Activated naive CD8-positive, alpha-beta T cell treated with anti-CD3 and anti-CD28 coated beads, Interleukin-2, amount 50 U/mL, for 16 hours (primary cell): ENCODE measurements at places on chromosomes 4 and X.

DNA sequence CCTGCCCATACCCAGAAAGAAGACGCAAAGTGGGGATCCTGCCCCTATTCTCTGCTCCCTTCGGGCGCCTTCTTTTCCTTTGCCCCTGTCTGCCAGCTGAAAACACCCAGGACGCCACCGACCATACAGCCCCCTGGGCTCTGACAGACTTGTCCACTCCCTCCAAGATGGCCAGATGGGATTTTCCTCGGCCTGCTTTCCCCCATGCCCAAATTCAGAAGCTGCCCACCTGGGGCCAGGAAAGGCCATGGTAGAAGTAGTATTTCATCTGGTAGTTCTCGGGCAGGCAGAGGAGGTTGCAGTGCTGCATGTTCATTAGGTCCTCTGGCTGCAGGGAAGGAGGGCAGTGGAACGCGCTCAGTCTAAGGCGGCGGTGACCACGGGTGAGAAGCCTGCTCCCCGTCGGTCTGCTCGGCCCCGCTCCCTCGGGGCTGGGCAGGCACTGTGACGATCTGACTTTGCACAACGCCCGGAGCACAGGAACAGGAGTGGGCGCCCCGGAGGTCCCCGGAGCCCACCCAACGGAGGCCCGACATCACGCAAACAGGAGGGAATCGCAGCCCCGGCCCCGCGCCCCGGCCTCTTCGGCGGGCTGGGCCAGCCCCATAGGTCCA is 582 bp downstream of the NAA10 start:
- no peak for DNase-seq

DNA sequence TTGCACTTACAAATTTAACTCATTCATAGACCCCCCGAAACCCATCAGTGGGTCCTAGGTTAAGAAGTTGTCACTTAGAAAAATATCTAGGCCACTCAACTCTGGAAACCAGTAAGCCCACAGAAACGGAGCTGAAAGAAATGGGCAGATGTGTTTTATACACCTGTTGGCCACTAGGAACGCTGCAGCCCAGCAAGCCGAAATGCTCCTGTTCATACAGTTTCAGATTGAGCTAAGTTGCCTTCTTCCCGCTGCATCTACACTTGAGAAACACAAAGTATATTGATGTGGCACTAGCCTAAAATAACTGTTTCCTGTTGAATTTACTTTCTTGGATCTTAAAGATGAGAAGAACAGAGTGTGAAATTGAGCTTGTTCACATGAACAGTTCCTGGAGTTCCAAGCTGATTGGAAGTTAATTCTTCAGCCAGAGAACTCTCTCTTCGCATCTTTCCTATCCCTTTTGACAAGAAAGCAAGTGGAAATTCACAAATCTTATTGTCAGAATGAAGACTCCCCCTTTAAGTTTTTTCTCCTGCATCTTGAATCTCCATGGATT is 174.1 kb downstream of the RBMX2 start:
- no peak for DNase-seq

GRCh38 chr4:178340468-178340867 is 898.2 kb upstream of the AGA start:
- no peak for DNase-seq

- DNase-seq = no peak
Measured at GRCh38 chr4:163618845-163619244, 124.4 kb downstream of the TMA16 start.

- no peak for DNase-seq
Measured at GRCh38 chr4:19368800-19369199, 882.9 kb upstream of the SLIT2 start.

- DNase-seq = no peak
Measured at GRCh38 chrX:140510306-140510676, 5.4 kb upstream of the SOX3 start.

GRCh38 chr4:118904935-118905334 is 16.3 kb downstream of the SYNPO2 start:
- DNase-seq = no peak

DNA sequence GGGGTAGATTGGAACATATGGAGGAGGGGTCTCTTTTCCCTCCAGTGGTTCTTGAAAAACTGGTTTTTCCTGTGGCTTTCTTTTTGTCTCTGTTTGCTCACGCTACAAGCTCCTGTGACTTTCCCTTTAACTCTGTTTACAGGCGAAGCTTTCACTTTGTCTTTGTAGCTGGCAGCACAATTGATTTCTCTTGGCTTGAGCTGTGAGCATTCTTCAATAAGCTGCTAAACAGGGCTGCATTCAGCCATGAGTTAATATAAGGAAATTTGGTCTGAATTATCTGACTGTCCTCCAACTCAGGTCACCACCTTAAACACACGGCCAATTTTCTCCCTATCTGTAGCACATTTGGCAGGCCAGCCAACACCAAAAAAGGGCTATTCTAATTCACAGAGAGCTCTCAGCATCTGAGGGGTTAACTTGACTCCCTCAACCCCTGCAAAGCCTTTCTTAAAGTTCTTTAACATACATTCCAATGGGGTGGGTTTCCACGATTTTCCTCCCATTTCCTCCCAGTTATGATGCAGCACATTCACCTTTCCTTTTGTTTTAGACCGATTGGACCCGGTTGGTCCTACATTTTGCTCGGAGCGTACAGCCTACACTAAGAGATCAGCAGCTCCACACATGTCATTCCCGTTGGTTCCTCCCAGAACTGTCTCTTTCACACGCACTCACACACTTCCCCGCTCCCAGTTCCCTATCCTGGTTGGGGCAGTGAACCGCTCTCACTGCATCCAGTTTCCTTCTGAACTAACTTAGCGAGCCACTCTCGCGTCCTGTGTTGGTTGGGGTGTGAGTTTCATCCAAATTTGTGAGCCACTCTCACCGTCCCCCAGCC is 45.4 kb downstream of the UGT2A3 start:
- no peak for DNase-seq

- DNase-seq = no peak
Measured at GRCh38 chr4:83269256-83269655, 15.3 kb downstream of the COQ2 start.

- DNase-seq = no peak
Measured at GRCh38 chr4:106898621-106899230, 137.4 kb downstream of the DKK2 start.

DNA sequence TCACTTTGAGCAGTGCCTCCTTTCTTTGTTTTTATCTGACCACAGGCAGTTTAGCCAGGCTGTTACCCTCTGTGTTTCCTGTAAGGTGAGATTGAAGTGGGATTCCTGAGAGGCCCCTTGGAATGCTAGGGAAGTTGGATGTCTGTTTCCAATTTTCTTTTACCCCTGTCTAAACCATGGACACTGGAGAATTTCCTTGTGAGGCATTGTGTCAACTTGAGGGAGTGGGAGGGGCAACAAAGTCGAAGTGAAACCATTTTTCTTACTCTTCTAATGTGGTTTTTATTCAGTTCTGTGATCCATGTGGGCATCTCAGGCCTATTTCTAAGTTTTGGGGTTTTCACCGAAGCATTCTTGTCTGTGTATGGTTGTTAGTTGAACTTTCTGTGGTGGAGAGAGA is 296.1 kb upstream of the UGT8 start:
- DNase-seq = no peak

- DNase-seq = no peak
Measured at GRCh38 chr4:73870260-73870659, 1.1 kb downstream of the CXCL1 start.

DNA sequence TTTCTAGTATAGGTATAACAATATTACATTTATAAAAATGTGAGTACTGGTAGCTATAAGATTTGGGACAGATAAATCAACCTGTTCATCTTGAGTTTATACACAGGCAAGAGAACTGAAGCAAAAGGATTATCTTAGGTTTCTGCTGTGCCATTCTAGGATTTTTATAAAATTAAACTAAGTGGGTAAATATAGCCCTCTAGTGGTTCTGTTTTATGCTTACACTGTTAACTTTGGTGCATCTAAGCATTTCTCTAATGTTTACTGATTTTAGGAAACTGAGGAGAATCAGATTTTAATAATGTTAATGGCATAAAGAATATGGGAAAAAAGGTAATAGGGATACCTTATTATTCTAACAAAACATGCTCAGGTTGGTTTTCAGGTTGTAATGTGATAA is 1.1 kb upstream of the RRH start:
- no peak for DNase-seq

DNA sequence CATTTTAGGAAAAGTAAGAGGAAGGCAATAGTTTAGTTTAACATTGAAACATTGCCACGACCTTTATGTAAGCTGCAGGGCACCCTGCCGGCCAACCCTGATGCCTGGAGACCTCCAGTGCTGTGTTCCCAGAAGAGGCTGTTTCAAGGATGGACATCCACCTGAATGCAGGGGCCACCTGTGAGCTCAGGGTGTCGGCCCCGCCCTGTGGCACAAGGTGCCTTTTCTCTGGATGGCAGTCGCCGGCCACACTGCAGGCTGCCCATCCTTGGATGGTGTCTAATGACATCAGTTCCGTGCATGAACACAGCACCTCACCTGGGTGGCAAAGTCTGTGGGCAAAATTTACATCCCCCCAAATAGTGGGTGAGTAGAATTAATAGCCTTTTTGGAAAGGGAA is 180.0 kb downstream of the AFAP1 start:
- DNase-seq = no peak

DNA sequence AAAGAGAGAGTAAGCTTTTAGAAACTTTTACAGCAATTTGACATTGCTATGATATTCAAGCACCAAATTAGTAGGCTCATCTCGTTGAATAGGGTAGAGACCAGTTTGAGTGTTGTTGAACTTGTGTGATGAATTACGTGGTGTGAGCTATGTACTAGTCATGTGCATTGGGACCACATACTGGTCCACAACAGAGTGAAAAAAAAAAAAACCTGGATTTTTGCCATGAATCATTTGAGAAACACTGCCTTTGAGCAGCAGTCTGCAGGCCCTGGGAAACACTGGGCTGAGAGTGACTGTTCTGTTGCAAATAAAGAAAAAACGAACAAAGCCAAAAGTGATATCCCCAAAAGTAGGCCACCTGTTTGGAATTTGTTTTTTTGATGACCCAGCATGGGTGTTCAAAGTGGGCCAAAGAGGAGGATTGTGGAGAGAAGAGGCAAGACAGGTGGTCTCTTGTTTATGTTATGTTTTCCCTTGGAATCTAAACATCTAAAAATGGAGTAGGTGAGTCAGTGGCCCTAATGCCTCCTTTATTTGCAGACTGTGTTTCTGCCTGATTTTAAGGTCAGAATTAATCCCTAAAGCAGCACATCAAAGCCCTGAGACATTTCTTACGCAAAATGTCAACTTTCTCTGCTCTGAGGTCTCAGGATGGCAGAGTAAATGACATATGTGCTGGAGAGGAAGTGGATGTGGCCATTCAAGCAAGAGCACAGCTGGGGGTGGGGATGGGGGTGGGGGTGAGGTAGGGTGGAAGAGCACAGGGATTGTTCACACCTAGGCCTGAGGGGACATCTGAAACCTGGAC is 33.5 kb downstream of the TAF7L start:
- DNase-seq = no peak

GRCh38 chr4:38728631-38729141 is 54.1 kb downstream of the TLR10 start:
- no peak for DNase-seq

DNA sequence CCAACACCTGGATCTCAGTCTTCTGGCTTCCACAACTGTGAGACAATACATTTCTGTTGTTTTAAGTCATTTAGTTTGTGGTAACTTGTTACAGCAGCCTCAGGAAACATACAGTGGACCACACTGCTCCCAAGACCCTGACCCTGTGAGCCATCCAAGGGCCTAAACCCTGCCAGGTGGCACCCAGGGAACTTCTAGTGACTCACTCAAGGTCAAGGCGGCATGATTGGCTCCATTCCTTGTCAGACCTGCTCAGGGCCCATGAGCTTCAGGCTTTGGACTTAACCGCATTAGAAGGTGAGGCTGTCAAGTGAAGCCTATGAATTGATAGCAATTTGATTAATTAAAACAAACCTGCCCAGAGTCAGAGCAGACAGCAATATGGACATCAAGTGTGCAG is 165.7 kb upstream of the MAMLD1 start:
- DNase-seq = no peak

DNA sequence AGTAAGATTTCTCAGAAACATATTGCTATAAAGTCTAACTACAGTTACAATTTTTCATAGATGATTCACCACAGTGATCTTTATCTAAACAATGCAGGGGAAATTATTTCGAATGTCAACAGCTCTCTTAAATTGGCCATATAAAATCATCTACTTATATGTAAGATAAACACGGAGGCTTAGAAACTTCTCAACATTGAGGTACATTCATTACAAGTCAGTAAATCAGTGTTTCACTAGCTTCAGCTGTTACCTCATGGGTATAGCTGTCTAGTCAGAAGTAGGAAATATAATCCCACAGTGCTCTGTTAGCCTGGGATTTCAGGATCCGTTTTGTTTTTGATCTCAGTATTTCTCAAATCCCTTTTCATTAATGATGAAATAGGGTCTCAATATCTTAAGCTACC is 43.2 kb downstream of the PCDH7 start:
- no peak for DNase-seq

DNA sequence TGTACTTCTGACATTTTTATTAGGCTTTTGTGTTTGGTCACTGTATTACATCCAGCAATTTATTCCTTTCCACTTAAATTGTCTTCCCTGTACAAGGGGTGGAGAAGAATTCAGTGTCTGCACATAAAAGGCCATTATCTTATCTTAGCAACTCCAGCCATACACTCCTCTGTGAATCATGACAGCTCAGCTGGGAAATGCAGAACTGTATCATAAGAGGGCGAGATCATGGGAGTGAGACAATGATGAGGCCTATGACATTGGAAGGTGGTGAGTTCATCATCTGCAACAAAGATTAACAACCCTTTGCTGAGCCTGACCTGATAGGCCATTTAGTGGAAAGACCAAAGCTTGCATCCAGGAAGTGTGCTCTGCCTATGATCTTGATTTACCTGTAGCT is 33.3 kb downstream of the SLIT2 start:
- no peak for DNase-seq

- no peak for DNase-seq
Measured at GRCh38 chr4:31124008-31124585, 403.9 kb downstream of the PCDH7 start.

DNA sequence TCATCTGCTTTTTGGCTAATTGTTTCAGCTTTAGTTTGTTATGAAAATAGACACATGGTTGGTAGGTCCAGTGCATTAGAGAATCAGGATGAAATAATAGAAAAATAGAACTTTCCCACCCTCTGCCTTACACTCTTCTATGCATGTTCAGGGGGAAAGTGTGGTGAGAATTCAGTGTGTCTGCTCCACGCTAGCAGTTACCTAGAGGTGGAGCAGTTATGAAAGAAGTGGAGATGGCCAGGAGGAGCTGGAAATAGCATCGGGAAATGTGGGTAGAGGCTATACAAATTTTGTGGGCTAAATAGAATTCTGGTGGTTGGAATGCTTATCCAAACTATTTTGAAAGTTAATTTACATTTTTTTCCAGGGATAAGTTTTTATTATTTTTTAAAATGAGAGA is 91.4 kb upstream of the MAD2L1 start:
- no peak for DNase-seq

GRCh38 chrX:115690511-115691216 is 129.7 kb downstream of the PLS3 start:
- peak; percentile 0 for DNase-seq

GRCh38 chrX:110132450-110133114 is 129.7 kb downstream of the TMEM164 start:
- DNase-seq = no peak
